Left cardiac atrium (tissue), 4 donors: ENCODE measurements at places on chromosomes 5 and 9. TPM values are rescaled to one million over a fixed set of nuclear protein-coding genes. Genes with fewer than 3 reads are reported as not detected.

DNA sequence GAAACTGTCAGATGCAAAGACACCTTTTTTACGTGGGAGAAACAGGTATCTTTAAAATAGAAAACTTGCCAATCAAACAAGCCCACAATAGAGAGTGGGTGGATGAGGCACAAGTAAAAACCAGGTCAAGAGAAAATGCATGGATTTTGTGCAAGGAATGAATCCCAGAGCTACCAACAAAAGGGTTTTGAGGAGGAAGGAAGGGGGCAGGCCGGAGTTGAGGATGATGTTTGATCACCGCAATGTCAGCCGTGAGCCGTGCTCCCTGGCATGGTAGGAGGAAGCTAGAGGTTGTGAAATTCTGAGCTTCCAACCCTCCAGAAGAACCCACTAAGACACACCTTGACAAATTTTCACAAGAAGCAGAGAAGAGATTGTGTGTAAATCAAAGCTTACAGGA lies 53.2 kb downstream of the HRH2 start:
- no peak for DNase-seq

GRCh38 chr5:135127439-135128240 lies 93.6 kb upstream of the PITX1 start:
- DNase-seq = no peak

The CLINT1 gene
- 54.0 TPM for total RNA-seq

- DNase-seq = no peak
Observed at GRCh38 chr9:72205513-72205912, 56.3 kb downstream of the GDA start.

The IFNA13 gene
- total RNA-seq = not detected

GRCh38 chr9:91187965-91188344 lies 173.8 kb downstream of the AUH start:
- no peak for DNase-seq

GRCh38 chr5:126636956-126637355 lies 36.2 kb downstream of the PHAX start:
- no peak for DNase-seq

DNA sequence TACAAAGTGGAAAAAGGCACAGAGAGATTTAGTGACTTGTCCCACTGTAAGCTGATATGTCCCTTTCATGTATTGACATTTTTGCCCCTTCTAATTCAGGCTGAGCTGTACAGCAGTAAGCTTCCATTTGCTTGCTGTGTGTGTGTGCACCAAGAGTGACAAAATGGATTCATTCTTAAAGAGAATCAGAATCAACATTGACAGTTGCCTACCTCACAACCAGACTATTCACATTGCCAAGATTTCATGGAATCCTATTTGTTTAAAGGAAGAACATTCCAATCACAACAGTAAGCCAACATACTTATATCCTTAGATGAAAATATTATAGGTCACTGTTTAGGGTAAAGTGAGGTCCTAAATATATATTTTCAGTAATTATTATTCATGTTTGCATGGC lies 102.6 kb downstream of the TMEM232 start:
- no peak for DNase-seq

DNA sequence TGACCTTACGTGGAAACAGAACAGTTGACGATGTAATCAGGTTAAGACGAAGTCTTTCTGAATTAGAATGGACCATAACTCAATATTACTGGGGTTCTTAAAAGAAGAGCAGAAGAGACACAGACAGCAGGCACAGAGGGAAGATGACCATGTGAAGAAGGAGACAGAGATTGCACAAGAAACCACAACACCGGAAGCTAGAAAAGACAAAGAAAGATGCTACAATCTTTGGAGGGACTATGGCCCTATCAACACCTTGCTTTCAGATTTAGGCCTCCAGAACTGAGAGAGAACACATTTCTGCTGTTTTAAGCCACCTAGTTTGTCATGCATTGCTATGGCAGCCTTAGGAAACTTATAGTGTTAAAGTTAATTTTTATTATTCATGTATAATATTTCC lies 27.1 kb downstream of the CDH9 start:
- no peak for DNase-seq

The TMOD1 gene
- total RNA-seq = 149 TPM

GRCh38 chr5:14752497-14753071 lies 88.1 kb downstream of the OTULIN start:
- DNase-seq = no peak

The SLC25A2 gene
- not detected for total RNA-seq

GRCh38 chr5:1292139-1292538 lies 2.7 kb downstream of the TERT start:
- no peak for DNase-seq

GRCh38 chr5:88377240-88377639 lies 108.6 kb upstream of the TMEM161B start:
- DNase-seq = no peak

DNA sequence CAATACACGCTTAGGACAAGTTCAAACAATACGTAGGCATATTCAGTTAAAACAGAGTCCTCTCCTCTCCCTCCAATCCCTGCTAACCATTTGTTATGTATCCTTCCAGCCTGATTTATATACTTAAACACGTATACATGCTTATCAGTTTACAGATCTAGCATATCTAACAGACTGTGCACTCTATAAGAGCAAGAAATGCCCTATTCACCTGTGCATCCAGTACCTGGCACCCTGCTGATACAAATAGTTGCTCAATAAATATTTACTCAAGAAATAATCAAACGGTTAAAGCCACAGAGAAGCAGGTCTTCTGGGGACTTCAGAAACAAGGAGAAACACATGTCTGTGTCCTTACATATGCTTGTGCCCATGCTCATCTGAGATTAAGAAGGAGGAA lies 55.9 kb downstream of the MLLT3 start:
- DNase-seq = no peak

DNA sequence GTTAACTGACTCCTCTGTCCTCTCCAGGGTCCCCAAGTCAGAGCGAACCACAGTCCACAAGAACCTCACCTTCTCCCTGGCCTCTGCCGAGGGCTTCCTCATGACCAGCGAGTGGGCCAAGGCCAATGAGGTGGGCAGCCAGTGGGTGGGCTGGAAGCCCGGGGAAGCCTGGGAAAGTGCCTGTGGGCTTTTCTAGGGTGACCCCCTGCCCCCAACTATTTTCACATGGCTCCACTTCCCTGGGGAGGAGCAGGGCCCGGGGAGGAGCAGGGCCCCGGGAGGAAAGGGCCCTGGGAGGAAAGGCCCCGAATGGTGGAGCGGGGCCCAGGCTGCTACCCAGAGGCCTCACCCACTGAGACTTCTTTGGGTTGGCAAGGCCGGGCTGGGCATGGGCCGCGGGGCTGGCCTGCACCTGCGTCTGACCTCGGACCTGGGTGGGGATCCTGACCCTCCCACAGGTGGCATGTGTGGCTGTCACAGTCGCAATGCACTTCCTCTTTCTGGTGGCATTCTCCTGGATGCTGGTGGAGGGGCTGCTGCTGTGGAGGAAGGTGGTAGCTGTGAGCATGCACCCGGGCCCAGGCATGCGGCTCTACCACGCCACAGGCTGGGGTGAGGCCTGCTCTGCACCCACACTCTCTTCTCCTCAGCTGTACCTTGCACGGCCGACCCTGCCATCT lies 17.9 kb downstream of the ADGRD2 start:
- no peak for DNase-seq

The FCN2 gene
- total RNA-seq = 2.0 TPM

DNA sequence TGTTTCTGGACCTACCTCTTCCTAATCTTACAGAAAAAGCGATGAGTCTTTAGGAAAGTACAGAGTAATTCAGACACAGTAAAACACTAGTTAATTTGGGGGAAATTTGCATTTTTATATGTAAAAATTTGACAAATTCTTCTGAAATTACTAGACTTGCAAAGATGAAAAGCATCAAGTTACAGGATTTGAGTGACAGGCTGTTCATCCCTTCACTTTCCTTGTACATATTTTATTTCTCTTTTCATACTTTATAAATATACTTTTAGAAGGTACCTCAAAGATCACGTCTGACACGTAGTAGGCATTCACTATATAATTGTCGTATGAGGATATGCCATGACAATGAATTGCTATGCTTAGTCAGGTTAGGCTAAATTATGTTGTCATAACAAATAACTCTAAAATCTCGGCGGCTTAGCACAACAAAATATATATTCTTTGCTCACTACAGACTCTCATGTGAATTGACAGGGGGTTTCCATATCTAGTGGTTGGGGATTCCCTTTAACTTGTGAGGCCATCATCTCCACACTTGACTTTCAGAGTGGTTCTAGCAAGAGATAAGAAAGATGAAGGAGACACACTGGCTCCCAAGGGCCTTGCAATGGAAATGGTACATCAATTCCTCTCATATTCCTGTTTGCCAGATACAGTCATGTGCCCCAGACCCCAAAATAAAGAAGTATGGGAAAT lies 154.1 kb upstream of the TUT7 start:
- DNase-seq = no peak

- no peak for DNase-seq
Observed at GRCh38 chr9:116705531-116705930, 18.4 kb downstream of the TRIM32 start.

DNA sequence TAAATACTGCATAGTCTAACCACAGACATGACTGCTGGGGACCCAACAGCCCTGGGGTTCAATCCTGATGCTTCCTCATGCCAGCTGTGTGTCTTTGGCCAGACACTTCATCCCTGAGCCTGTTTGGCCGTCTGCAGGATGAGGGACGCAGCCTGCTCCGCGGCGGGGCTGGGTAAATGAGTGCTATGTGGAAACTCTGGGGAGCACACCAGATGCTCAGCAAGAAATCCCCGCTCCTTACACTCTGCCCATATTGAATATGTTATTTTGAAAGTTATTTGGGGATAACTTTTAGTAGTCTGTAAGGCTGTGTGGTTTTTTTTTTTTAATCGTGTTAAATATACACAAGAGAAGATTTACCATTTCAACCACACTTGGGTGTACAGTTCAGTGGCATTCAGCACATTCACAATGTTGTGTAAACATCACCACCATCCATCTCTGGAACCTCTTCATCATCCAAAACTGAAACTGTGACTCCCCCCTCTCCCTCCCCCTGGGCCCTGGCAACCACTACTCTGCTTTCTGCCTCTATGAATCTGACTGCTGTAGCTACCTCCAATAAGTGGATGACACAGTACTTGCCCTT lies 42.7 kb downstream of the SH3PXD2B start:
- no peak for DNase-seq
